Activated gamma-delta T cell (primary cell): ENCODE measurements at places on chromosomes 11 and 22.
A peak's percentile ranks its signal among the peaks of the same experiment; 100 is the strongest.

GRCh38 chr11:119518746-119519730 is 96.1 kb upstream of the THY1 start:
- DNase-seq, result no peak

DNA sequence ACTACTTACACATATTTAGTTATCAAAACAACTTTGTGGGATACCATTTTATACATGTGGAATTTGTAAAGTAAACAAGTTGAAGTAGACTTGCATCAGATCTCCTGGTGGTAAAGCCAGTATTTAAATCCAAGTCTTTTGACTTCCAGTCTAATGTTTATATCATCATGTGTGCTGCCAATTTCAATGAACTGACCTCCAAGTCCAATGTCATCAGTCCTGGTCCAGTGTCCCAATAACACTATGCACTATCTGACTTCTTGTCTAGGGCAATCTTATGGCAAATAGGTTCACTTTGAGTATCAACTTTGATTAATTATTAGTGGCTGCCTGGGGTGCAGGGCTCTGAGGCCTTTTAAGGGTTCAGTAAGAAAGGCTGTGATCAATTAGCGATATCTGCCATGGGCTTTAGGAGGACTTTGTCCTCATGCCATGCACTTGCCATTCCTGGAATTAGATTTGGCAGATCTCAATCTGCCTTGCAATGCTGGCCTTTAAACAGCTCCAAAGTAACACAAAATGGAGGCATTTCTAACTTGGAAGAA is 9.6 kb upstream of the PTS start:
- no peak for DNase-seq

DNA sequence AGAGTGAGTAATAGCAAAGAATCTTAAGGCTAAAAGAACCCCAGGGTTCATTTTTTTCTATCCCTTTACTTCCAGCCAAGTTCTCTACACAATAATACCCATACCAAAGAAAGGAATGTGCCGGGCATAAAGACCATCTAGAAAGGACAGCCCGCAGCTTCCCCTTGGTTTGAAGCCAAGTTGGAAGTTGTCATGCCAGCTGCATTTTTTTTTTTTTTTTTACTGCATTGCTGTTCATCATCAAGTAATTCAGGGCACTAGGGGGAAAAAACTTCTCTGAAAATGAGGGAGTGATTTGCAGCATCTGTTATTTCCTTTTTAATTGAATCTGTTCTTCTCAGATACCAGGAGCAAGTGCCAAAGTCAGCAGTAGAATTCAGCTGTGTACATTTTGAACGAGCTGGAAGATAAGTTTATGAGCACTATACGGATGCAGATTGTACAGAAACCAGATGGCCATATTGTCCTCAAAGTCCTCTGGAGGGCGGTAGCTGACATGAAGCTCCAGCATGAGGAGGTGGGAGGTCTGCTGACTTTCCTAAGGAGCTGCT is 56.4 kb downstream of the UBASH3B start:
- DNase-seq, result no peak

DNA sequence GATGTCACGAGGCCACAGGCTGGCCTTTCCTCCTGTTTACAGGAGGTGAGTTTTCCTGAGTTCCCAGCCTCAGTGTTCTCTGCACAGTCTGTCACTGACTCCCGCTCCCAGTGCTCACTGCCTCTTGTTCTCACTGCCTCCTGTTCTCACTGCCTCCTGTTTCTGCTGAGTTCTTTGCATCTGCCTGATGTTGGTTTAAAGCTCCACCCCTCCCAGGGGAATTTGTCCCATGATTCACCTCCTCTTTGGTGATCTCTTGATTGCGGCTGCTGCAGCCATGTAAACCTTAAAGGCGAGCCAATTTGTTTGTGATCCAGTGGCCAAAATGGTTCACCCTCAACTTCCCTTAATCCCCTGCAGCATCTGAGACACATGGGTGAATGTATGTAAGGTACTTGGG is 6.0 kb upstream of the TUBA8 start:
- no peak for DNase-seq

GRCh38 chr11:1485504-1485885 is 1.1 kb downstream of the MOB2 start:
- DNase-seq, result no peak

DNA sequence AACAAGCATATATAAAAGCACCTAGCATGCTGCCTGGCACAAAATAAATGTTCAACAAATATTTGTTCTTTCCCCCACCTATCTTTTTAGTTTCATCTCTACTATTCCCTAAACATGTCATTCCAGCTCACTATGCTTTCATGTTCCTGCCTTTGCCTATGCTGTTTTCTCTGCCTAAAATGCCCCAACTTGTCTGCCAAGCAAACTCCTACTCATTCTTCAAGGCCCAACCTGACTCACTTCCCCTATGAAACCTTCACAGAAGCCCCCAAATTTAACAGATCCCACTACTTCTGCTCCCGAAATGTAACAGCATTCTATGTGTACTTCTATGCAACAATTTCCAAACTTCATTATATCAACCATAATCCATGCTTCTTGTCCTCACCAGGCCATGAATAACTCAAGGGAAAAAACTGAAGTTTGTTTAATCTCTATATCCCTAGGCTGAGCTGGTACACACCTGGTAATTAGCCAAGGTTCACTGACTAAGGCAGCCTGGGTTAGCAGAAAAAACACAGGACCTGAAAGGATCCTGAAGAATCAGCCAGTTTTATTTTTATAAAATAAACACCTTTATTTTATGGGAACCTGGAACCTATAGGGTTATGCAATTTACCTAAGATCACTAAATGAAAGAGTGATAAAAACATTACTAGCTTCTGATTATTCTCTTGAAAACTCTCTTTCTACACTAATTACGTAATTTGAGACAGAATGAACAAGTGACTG is 72.2 kb downstream of the PAK1 start:
- no peak for DNase-seq

DNA sequence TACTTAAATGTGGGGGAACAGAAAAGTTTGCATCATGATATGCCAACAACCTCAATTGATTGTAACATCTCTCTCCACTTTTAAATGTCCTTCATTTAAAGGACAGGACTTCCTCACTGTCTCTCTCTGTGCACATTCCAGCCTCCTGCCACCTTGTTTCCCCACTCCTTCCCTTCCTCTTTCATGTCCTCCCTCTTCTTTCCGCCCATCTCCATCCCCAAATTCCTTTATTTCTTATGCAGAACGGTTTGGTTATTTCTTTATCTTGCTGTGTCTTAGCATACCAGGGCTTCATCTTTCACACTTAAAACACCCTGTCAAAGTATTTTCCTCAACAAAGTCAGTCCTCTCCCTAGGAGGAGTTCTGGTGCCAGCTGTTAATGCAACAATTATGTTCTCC is 293.8 kb downstream of the NXPE2 start:
- DNase-seq, result no peak

GRCh38 chr11:2929531-2929949 is 320 bp upstream of the PHLDA2 start:
- DNase-seq, result peak; percentile 45

DNA sequence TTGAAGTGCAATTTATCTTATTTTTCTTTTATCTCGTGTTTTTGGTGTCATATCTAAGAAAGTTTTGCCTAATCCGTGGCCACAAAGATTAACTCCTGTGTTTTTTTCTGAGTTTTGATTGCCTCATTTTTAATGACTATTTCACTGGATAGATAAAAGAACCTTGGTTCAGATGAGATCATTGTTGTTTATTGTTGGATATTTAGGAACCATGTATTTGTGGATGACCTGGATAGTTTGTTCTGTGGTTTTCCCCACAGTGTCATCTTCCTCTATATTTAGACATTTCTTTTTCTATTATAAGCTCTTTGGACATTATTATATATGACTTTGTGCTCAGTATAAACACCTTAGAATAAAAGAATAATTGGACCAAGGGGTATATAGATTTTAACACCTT is 37.2 kb downstream of the PPP6R3 start:
- no peak for DNase-seq

GRCh38 chr22:17302616-17303015 is 66.6 kb upstream of the CECR2 start:
- no peak for DNase-seq

GRCh38 chr11:110425751-110426545 is 3.8 kb upstream of the FDX1 start:
- DNase-seq, result no peak

DNA sequence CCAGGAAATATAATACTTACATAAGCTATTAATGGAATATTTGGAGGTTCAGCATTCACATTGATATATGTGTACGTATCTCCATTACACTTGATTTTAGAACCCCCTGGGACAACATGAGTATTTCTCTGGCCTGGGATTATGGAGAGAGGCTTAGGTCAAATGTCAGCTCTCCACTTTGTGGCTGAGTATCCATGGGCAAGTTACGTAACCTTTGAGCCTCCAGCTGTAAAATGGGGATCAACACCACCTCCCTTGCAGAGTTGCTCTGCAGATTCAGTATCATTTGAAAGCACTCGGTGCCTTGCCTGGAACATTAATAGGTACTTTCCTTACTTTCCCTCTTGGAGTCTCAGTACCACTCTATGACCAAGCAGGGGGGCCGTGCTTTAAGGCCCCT is 33.2 kb downstream of the C22orf31 start:
- DNase-seq, result no peak

DNA sequence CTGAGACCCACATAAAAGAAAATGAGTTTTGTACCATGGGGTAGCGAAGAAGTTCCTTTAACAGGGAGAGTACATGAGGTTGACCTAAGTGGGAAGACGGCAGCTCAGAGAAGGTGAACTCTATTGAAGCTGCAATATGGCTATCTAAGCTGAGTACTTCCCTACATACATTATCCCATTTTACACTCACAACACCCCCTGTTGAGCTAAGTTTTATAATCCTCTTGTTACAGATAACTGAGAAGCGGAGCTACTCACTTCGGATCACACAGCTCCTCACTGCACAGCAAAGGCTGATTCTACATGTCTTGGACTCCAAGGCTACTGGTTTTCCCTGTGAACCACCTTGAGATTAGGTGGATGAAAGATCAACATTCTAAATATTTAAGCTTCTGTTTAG is 8.2 kb upstream of the PIWIL4 start:
- DNase-seq, result no peak

GRCh38 chr11:131618201-131618600 is 247.8 kb downstream of the NTM start:
- DNase-seq, result no peak

DNA sequence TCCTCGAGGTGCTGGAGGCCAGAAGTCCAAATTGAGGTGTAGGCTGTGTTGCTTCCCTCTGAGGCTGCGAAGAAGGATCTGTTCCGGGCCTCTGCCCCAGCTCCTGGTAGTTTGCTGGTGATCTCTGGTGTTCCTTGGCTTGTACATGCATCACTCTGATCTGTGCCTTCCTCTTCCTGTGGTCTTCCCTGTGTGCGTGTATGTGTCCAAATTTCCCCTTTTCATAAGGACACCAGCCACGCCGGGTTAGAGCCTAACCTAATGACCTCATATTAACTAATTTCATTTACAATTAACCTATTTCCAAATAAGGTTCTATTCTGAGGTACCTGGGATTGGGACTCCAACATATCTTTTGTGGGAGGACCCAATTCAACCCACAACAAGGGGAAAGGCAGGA is 21.5 kb downstream of the RIBC2 start:
- DNase-seq, result no peak

DNA sequence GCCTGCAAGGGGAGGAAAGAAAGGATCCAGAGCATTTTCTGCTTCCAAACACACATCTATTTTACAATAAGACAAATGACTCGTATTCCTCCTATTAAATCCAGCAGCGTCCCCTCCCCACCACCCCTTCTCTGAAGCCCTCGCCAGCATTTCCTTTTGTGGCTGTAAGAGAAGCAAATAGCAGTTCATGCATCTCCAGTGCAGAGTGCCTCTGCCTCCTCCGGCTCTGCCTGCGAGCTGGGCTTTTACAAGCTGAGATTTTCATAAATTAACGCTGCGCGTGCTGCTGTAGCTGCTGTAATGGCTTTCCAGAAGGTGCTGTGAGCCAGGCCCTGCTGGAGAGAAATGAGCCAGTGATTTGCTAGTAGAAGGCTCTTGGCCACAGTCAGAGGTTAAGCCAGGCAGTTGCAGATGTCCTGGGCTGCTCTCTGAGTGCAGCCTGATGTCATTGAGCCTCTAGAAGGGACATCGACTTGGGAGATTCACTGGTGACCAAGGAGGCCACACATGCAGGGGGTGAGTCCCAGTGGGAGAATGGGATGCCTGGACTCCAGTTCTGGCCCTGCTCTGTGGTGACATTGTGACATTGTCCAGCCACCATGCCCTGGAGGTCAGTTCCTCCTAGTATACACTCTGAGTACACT is 134.5 kb upstream of the NAV2 start:
- DNase-seq, result no peak

GRCh38 chr22:23306926-23307325 is 126.6 kb downstream of the BCR start:
- DNase-seq, result no peak

- no peak for DNase-seq
These were observed 44.5 kb downstream of the CD44 start for GRCh38 chr11:35183326-35183925.

- no peak for DNase-seq
These were observed 45.4 kb upstream of the NTM start for GRCh38 chr11:131324921-131325570.

GRCh38 chr11:124961972-124962609 is 8.1 kb downstream of the CCDC15 start:
- no peak for DNase-seq

- DNase-seq, result no peak
These were observed 49.3 kb upstream of the RDX start for GRCh38 chr11:110345743-110346142.

DNA sequence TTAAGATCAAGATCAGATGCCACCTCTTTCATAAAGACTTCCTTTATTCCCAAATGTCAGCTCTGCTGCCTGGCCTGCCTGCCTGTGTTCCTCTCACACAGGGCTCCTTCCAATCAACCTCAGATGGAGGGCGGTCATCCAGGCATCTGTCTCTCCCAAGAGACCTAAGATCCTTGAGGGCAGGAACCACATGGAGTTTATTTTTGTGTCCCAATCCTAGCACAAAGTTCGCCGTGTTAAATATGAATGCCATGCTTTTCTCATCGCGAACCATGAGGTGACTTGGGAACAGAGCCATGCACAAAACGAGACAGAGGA is 72.7 kb upstream of the ARFGAP3 start:
- no peak for DNase-seq
